Testis (tissue), 5 donors: ENCODE measurements at places on chromosomes 11 and 22. TPM values are rescaled to one million over a fixed set of nuclear protein-coding genes. Genes with fewer than 3 reads are reported as not detected.

ZDHHC13 gene
- 17.2 TPM for total RNA-seq

FOLH1 gene
- total RNA-seq, result 3.1 TPM

BLID gene
- 2.8 TPM for total RNA-seq

TEAD1 gene
- total RNA-seq, result 78.1 TPM

TRIM44 gene
- total RNA-seq, result 37.1 TPM

PACSIN3 gene
- 10.8 TPM for total RNA-seq

CBX7 gene
- total RNA-seq, result 51.3 TPM

C11orf21 gene
- total RNA-seq, result 0.12 TPM

HARBI1 gene
- total RNA-seq, result 14.3 TPM

ANO9 gene
- total RNA-seq, result 1.9 TPM

PRR14L gene
- total RNA-seq, result 57.0 TPM

GRCh38 chr22:44907765-44908737 lies 101.8 kb downstream of the PHF21B start:
- DNase-seq, result no peak
- H3K4me3 ChIP-seq, result no peak overlapping the region
- H3K27ac ChIP-seq, result no peak overlapping the region
- H3K36me3 ChIP-seq, result no peaks in the 10 kb centered on the region
- H3K27me3 ChIP-seq, result no peaks in the 10 kb centered on the region

DNA sequence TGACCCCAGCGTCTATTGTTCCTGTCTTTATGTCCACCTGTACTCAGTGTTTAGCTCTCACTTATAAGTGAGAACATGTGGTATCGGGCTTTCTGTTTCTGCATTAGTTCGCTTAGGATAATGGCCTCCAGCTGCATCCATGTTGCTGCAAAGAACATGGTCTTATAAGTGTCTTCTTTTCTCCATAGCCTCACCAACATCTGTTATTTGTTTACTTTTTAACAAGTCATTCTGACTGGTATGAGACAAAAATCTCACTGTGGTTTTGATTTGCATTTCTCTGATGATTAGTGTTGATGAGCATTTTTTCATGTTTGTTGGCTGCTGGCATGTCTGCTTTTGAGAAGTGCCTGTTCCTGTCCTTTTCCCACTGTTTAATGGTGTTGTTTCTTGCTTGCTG lies 21.7 kb upstream of the SLN start:
- DNase-seq, result no peak
- H3K27ac ChIP-seq, result no peak overlapping the region
- no peaks in the 10 kb centered on the region for H3K4me1 ChIP-seq
- H3K36me3 ChIP-seq, result no peaks in the 10 kb centered on the region
- no peaks in the 10 kb centered on the region for H3K27me3 ChIP-seq

- H3K4me3 ChIP-seq, result no peak overlapping the region
- DNase-seq, result no peak
- H3K4me1 ChIP-seq, result peaks cover 20% of the 10 kb centered on the region
Measured at GRCh38 chr11:117319214-117319840, 3.3 kb upstream of the BACE1 start.

GRCh38 chr11:35014346-35014745 lies 97.9 kb downstream of the PDHX start:
- H3K27ac ChIP-seq, result no peak overlapping the region
- H3K4me3 ChIP-seq, result no peak overlapping the region
- no peaks in the 10 kb centered on the region for H3K36me3 ChIP-seq
- no peak for DNase-seq

- peak overlapping the region; percentile 48 for H3K27ac ChIP-seq
- peak overlapping the region; percentile 83 for H3K4me3 ChIP-seq
- H3K27me3 ChIP-seq, result no peaks in the 10 kb centered on the region
- DNase-seq, result peak; percentile 19
Measured at GRCh38 chr11:125111001-125111342, 454 bp downstream of the TMEM218 start.

GRCh38 chr11:134120143-134120850 lies 51.4 kb downstream of the JAM3 start:
- peak; percentile 75 for DNase-seq
- H3K4me3 ChIP-seq, result no peak overlapping the region
- H3K4me1 ChIP-seq, result peaks cover 14% of the 10 kb centered on the region
- H3K27ac ChIP-seq, result peak overlapping the region; percentile 91
- no peaks in the 10 kb centered on the region for H3K27me3 ChIP-seq
- no peaks in the 10 kb centered on the region for H3K36me3 ChIP-seq

- no peaks in the 10 kb centered on the region for H3K36me3 ChIP-seq
- H3K27ac ChIP-seq, result no peak overlapping the region
- H3K4me1 ChIP-seq, result no peaks in the 10 kb centered on the region
Measured at GRCh38 chr11:109998921-109999320, 94.3 kb upstream of the ZC3H12C start.

DNA sequence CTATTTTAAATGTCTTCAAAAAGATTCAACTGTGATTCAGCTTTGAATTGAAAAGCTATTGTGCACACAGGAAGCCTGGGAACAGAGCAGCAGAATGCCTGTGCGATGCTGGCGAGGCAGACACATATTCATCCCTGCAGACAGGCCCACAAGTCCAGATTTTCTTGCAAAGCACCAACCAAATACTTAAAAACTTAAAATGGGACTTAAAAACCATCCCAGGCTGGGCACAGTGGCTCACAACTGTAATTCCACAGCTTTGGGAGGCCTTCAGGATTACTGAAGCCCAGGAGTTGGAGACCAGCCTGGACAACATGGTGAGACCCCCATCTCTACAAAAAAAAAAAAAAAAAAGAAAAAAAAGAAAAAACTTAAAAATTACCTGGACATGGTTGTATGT lies 122.6 kb upstream of the SERPIND1 start:
- H3K27ac ChIP-seq, result no peak overlapping the region
- H3K27me3 ChIP-seq, result no peaks in the 10 kb centered on the region
- H3K4me1 ChIP-seq, result no peaks in the 10 kb centered on the region
- H3K36me3 ChIP-seq, result no peaks in the 10 kb centered on the region
- DNase-seq, result peak; percentile 1

- H3K4me1 ChIP-seq, result no peaks in the 10 kb centered on the region
- no peaks in the 10 kb centered on the region for H3K27me3 ChIP-seq
- H3K4me3 ChIP-seq, result peak overlapping the region; percentile 53
- no peaks in the 10 kb centered on the region for H3K36me3 ChIP-seq
- H3K27ac ChIP-seq, result no peak overlapping the region
Measured at GRCh38 chr11:69774354-69775162, 583 bp downstream of the FGF4 start.

DNA sequence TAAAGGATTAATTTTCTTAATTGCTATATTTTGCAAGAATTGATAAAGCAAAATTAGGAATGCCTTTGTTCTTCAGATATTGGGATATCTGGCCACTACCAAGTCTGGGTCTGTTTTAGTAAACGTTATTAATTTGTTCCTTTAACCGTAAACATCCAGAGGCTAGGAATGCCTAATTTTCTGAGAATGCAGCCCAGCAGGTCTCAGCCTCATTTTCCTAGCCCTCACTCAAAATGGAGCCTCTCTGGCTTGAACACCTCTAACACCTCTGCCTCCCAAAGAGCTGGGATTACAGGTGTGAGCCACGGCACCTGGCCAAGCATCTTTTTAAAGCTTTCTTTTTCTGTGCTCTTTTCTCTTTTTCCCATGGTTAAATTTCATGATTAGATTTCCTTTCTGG lies 18.4 kb downstream of the TMEM135 start:
- H3K4me1 ChIP-seq, result no peaks in the 10 kb centered on the region
- no peak for DNase-seq
- H3K4me3 ChIP-seq, result no peak overlapping the region
- H3K36me3 ChIP-seq, result no peaks in the 10 kb centered on the region
- no peaks in the 10 kb centered on the region for H3K27me3 ChIP-seq

DNA sequence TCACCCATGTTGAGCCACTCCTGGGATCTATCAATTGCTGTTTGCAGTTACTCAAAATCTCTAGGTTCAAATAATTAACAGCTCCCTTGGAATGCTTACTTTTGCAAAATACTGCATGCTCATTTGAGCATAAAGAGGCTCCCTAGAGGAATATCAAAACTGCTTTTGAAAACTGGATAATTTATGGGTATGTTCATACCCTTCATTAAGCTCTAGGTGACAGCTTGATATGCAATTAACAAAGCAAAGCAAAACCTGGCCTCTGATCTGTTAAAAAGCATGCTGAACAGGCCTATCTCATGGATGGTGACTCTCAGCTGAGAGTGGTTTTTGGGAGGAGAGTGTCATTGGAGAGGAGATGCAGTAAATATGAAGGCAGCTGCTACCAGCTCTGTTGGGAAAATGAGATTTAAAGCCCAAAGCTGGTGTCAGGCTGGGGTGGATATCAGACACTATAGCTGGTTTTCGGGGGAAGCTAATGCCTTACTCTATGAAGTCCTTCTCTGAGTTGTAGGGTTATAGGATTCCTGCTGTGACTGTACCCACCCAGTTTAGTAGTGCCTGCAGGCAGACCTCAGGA lies 110.9 kb downstream of the RASSF10 start:
- no peak for DNase-seq
- H3K36me3 ChIP-seq, result no peaks in the 10 kb centered on the region
- no peaks in the 10 kb centered on the region for H3K4me1 ChIP-seq
- H3K27ac ChIP-seq, result no peak overlapping the region

GRCh38 chr11:126444072-126444471 lies 88.6 kb downstream of the ST3GAL4 start:
- H3K36me3 ChIP-seq, result no peaks in the 10 kb centered on the region
- DNase-seq, result no peak
- no peaks in the 10 kb centered on the region for H3K27me3 ChIP-seq
- no peak overlapping the region for H3K27ac ChIP-seq
- no peak overlapping the region for H3K4me3 ChIP-seq
- H3K4me1 ChIP-seq, result peaks cover 4% of the 10 kb centered on the region

DNA sequence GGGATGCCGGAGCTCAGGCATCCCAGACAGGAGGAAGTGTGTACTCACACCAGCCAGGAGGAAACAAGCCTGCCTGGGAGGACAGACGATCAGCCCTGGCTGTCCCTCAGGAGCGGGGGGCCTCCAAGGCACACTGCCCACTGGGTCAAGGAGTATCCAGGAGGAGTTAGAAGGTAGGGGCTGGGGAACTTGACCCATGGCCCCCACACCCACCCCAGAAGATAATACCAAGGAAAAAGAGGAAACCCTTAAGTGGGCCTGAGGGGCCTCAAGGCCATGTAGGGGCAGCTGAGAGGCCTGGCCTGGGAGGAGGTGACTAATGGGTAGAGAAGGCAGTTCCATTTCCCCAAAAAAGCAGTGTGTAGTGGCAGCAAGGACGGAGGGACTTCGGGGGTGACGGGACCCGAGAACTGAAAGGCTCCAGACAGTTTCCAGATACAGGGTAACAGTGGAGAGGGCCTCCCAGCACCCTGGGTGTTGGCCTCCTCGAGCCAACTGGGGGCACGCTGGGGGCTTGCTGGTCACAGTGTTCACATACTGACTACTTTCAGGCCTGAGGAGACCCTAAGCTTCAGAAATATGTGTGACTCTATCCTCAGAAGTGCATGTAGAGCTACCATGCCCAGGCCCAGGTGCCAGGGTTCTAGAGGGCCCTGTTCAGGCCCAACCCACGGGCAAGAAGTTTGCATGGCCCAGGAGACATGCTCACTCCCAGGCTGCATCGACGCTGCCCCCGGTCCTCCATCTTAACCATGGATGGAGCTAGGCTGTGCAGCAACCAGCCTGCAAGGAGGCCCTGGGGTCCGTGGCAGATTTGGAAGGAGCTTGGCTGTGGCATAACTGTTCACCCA lies 75.7 kb upstream of the PITPNB start:
- DNase-seq, result no peak
- no peak overlapping the region for H3K27ac ChIP-seq
- no peaks in the 10 kb centered on the region for H3K36me3 ChIP-seq
- peaks cover 11% of the 10 kb centered on the region for H3K4me1 ChIP-seq
- no peaks in the 10 kb centered on the region for H3K27me3 ChIP-seq

DNA sequence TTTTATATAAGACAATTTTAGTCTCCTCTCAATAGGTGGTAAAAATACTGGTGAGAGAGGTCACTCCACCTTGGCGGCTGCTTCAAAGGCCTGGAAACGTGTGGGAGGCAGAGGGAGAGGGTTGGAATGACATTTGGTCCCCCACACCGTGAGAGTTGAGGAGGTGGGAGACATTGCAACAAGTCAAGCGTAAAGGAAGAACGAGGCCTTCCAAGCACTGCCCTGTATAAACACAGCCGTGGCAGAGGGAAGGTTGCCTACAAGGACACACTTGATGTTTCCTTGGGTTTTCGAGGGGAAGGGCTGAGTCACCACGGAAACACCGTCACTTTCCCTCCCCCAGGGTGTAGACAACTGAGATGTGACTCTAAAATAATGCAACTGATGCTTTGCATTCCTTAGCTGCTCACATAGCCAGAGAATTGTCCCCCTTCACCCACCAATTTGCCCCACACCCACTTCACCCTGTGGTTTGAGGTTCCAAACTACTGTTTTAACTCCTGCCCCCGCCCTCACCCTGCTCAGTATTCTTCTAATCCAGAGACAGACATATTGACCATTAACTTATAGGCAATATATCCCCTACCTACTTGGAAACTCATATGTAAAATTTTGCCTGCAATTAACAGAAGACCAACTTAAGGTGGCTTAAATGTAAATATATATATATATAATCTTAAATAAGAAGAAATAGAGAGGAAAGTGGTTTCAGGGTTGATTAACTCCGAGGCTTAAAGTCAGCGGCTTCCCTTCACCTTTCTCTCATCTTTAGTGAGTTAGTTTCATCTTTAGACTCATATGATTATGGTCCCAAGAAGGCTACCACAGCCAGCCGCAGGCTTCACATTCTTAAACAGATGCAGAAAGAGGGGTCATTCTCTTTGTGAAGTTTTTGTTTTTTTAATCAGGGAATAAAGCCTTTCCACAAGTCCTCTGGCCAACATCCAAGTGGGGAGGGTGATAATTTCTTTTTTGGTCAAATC lies 54.1 kb upstream of the BDNF start:
- H3K27me3 ChIP-seq, result no peaks in the 10 kb centered on the region
- no peak overlapping the region for H3K27ac ChIP-seq

- no peak overlapping the region for H3K4me3 ChIP-seq
- DNase-seq, result no peak
- H3K36me3 ChIP-seq, result no peaks in the 10 kb centered on the region
- H3K27ac ChIP-seq, result no peak overlapping the region
Measured at GRCh38 chr11:71336176-71336995, 84.0 kb upstream of the SHANK2 start.

- DNase-seq, result no peak
- H3K27me3 ChIP-seq, result no peaks in the 10 kb centered on the region
- H3K4me3 ChIP-seq, result no peak overlapping the region
- no peak overlapping the region for H3K27ac ChIP-seq
- H3K4me1 ChIP-seq, result peaks cover 5% of the 10 kb centered on the region
- no peaks in the 10 kb centered on the region for H3K36me3 ChIP-seq
Measured at GRCh38 chr22:35620624-35621251, 3.6 kb upstream of the MB start.

- peak; percentile 76 for DNase-seq
- no peaks in the 10 kb centered on the region for H3K27me3 ChIP-seq
- H3K4me3 ChIP-seq, result no peak overlapping the region
- H3K36me3 ChIP-seq, result no peaks in the 10 kb centered on the region
Measured at GRCh38 chr11:119832202-119832935, 103.4 kb upstream of the NECTIN1 start.

DNA sequence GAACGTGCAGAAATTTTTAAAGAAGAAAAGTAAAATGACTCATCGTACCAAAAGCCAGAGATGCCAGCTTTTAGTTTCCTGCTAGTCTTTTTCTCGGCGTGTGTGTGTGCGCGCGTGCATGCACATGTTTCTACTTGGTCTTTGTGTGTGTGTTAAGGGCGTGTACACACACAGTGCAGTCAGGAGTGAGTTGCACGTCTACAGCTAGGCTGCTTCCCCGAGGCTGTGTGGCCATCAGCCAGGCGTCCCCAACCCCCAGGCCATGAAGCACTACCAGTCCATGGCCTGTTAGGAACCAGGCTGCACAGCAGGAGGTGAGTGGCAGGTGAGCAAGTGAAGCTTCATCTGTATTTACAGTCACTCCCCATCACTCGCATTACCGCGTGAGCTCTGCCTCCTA lies 36.4 kb downstream of the KCNQ1 start:
- no peak for DNase-seq
- no peak overlapping the region for H3K27ac ChIP-seq
- no peak overlapping the region for H3K4me3 ChIP-seq
- H3K4me1 ChIP-seq, result no peaks in the 10 kb centered on the region
- no peaks in the 10 kb centered on the region for H3K27me3 ChIP-seq
